ENCODE measurements at places on chromosomes 1 and 21.

- DNase-seq, result no peak
Observed at GRCh38 chr1:41444785-41445184, 39.7 kb downstream of the EDN2 start.

DNA sequence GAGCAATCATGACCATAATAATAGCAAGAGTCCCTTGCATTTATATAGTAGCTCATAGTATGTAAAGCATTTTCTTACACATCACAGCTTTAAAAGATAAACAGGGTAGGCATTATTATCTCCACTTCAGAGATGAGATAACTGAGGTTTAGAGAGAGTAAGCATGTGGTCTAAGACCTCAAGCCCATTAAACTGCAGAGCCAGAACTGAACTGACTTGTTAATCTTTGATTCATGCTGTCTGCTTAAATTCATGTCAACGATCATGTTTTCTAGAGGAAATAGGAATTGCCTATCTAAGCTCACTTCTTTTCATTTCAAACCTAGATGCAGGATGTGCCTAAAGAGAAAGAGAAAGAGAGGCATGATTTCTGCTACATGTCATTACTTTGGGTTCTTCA is 524.8 kb downstream of the PTPRC start:
- no peak for DNase-seq

GRCh38 chr1:243562473-243562872 is 287.6 kb downstream of the AKT3 start:
- DNase-seq, result no peak

DNA sequence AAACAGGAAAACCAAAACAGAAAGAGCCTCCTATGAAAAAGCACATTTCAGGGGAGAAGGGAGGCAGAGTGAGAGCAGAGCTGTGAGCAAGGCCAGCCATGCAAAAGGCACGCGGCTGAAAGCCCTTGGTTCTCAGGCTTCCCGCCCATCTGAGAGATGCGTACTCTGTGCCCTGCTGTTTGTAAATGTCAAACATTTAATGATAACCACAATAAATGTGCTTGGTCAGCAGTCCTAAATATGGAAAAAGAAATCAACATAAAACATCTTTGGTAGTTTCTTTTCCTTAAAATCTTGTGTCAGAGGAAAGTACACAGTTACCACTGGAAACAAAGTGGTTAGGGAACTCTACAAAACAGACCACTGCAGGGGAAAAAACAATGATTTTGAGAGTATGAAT is 283.1 kb downstream of the DSCAM start:
- DNase-seq, result no peak

DNA sequence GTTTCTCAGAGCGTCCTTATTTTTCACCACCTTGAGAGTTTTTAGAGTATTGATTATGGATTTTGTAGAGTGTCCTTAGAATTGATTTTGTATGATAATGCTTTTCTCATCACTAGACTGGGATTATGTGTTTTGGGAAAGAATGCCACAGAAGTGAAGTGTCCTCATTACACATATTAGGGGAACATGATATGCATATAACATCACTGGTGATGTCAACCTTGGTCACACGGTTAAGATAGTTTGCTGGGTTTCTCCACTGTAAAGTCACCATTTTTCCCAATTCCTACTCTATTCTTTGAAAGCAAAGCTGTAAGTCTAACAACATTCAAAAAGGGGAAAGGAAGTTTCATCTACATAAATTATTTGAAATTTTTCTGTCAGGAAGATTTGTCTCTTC is 39.6 kb upstream of the PALMD start:
- DNase-seq, result no peak

- no peak for DNase-seq
Observed at GRCh38 chr1:54267815-54268761, 68.1 kb downstream of the MRPL37 start.

GRCh38 chr21:45019076-45019886 is 55.1 kb upstream of the ADARB1 start:
- no peak for DNase-seq

- DNase-seq, result no peak
Observed at GRCh38 chr21:44013380-44014088, 1.4 kb downstream of the TRAPPC10 start.

GRCh38 chr1:202018468-202019234 is 8.3 kb downstream of the ELF3 start:
- DNase-seq, result peak; percentile 91

- DNase-seq, result no peak
Observed at GRCh38 chr1:2032737-2033136, 13.6 kb downstream of the GABRD start.
